Aorta (tissue), 5 donors: ENCODE measurements at places on chromosomes 16 and 17. TPM values are rescaled to one million over a fixed set of nuclear protein-coding genes. Genes with fewer than 3 reads are reported as not detected.

GRCh38 chr16:89442990-89443726, 47.2 kb downstream of the ANKRD11 start:
- peaks cover 6% of the 10 kb centered on the region for H3K4me1 ChIP-seq
- no peaks in the 10 kb centered on the region for H3K36me3 ChIP-seq
- peak overlapping the region; percentile 9 for H3K27ac ChIP-seq
- H3K4me3 ChIP-seq: no peak overlapping the region

GRCh38 chr17:14341866-14342265, 41.0 kb downstream of the HS3ST3B1 start:
- no peak overlapping the region for H3K27ac ChIP-seq
- no peak for DNase-seq
- no peaks in the 10 kb centered on the region for H3K4me1 ChIP-seq

DNA sequence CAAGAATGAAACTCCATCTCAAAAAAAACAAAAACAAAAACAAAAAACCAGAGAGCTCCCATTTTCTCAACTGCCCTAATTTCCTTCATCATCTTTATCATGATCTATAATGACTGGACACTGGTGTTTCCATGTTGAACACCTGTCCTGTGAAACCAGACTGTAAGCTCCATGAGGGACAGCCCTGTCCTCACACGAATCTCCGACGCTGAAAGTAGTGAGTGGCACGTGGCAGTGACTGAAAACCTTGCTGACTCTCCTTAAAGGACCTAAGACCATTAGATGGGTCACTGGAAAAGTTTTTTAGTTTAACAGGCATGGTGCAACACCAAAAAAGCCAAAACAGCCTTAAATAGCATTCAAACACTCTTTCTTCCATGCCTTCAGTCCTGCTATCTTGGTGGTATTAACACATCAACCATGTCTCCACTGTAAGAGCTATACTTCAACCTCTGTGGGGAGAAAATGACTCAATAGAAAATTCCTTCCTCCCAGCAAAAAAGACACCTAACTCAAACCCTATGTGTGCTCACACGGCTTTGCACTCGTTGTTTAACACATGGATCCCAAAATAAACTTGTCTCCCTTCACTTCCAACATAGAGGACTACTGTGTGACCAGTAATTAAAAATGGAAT, 8.3 kb downstream of the AXIN2 start:
- H3K36me3 ChIP-seq: no peaks in the 10 kb centered on the region
- H3K27me3 ChIP-seq: no peaks in the 10 kb centered on the region
- H3K4me3 ChIP-seq: no peak overlapping the region
- DNase-seq: no peak
- no peak overlapping the region for H3K27ac ChIP-seq

- peaks cover 8% of the 10 kb centered on the region for H3K36me3 ChIP-seq
- H3K27me3 ChIP-seq: no peaks in the 10 kb centered on the region
- no peak for DNase-seq
- peaks cover 7% of the 10 kb centered on the region for H3K4me1 ChIP-seq
- H3K27ac ChIP-seq: peak overlapping the region; percentile 43
- H3K4me3 ChIP-seq: no peak overlapping the region
Measured at GRCh38 chr17:38797828-38798227, 1.5 kb downstream of the PIP4K2B start.

- no peaks in the 10 kb centered on the region for H3K27me3 ChIP-seq
- peaks cover 3% of the 10 kb centered on the region for H3K36me3 ChIP-seq
- DNase-seq: peak; percentile 67
- no peak overlapping the region for H3K27ac ChIP-seq
- H3K4me3 ChIP-seq: no peak overlapping the region
- H3K4me1 ChIP-seq: no peaks in the 10 kb centered on the region
Measured at GRCh38 chr17:18319604-18320256, 4.6 kb downstream of the SMCR8 start.

DNA sequence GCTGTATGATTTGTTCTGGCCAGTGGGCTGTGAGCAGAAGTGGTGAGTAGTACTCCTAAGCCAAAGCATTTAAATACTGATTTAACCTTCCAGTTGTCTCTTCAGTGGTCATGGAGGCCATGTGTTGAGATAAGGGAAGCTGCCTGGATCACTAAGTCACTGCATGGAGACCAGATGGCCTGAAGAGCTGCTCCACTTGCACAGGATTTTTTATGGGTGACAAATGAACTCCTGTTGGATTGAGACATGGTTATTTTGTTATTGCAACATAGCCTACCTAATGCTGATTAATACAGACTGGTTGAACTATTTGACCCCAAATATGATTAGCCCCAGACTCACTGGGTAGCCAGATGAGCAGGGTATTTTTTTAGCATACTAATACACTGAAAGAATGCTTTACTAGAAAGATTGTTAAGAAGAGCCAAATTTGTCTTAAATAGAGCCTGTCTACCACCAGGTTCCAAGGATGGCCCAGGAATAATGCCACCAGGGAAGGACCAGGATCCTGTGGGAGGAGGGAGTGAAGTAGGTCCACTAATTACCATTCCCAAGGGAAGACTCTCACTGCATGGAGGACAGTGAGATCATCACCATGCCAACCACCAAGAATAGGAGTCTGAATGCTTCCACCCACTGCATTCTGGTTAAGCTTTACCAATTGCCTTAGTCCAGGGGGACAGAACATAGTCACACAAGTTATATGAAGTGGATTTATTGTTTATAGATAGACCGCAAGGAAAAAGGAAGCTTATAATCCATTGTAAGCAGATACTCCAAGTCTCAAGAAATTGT, 187.4 kb upstream of the IRX6 start:
- H3K27ac ChIP-seq: no peak overlapping the region
- DNase-seq: no peak
- no peak overlapping the region for H3K4me3 ChIP-seq
- no peaks in the 10 kb centered on the region for H3K27me3 ChIP-seq

DNA sequence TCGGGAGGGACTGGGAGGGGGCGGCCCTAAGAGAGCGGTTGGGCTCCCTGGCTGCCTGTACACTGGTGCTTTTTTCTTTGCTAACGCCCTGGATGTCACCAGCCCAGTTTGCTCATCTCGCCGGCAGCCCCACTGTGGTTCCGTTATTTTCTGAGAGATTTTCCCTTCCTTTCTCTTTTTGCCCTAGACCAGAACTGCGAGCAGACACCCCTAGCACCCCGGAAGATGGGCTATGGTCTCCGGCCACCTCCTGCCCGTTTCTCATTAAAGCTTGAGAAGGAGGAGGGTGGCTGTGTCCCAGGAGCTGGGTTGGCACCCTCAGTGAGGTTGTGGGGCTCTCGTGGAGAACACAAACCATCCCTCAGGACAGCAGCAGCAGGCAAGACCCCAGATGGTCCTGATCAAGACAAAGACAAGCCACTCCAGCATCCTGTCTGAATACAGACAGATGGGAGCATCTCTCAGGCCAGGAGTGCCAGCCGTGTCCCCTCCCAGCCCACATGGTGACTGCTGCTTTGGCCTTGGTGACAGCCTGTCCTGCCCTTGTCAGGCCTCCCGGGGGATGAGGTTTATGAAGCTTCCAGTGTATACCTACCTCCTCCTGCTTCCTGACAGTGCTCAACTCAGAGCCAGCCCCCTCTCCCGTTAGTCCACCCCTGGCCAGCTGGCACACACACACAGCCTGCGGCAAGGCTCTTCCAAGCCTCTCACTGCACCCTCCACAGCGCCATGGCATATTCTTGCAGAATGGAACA, 77.2 kb downstream of the KCNJ12 start:
- no peaks in the 10 kb centered on the region for H3K36me3 ChIP-seq
- DNase-seq: no peak
- H3K27me3 ChIP-seq: no peaks in the 10 kb centered on the region
- no peaks in the 10 kb centered on the region for H3K4me1 ChIP-seq

GRCh38 chr17:64431534-64431933, 17.4 kb upstream of the MILR1 start:
- no peak overlapping the region for H3K27ac ChIP-seq
- no peak for DNase-seq
- H3K36me3 ChIP-seq: no peaks in the 10 kb centered on the region

DNA sequence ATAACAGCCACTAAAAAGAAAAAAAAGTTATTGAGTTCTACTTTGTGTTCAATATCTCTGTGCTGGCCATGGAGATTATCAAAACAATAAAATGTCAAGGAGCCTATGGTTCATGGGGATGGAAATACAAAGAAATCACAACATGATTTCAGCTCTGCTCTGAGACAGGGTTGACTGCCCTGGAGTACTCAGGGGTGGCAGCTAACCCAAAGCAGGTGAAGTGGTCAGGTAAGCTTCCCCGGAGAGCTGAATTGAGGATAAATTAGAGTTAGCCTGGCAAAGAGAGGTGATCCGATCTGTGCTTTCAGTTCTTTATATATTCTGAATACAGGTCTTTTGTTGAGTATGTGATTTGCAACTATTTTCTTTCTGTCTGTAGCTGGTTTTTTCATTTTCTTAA, 119.3 kb upstream of the TMEM97 start:
- DNase-seq: no peak
- H3K4me3 ChIP-seq: no peak overlapping the region
- H3K4me1 ChIP-seq: no peaks in the 10 kb centered on the region
- H3K36me3 ChIP-seq: peaks cover 3% of the 10 kb centered on the region

- no peaks in the 10 kb centered on the region for H3K36me3 ChIP-seq
- no peaks in the 10 kb centered on the region for H3K27me3 ChIP-seq
- no peak overlapping the region for H3K27ac ChIP-seq
- H3K4me1 ChIP-seq: peaks cover 5% of the 10 kb centered on the region
Measured at GRCh38 chr17:15454346-15454745, 13.1 kb downstream of the CDRT4 start.

DNA sequence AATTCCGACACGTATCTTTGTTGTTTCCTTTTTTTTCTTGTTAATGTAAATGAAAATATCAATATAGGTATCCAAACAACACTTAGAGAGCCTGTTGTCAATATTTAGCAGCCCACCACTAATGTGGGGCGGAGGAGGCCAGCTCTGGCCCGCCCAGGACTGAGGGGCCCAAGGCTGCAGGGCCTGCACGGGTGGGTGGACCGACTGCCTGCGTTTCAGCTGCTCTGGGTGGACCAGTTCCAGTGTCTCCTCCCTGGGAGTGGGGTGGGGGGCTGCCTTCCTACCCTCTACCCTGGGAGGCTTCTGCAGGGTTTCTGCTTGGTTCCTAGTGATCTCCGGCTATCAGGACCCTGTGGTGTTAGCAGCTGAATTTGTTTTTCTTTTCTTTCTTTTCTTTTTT, 15.9 kb upstream of the ADGRG1 start:
- no peak overlapping the region for H3K27ac ChIP-seq
- no peaks in the 10 kb centered on the region for H3K27me3 ChIP-seq
- H3K36me3 ChIP-seq: no peaks in the 10 kb centered on the region
- H3K4me1 ChIP-seq: no peaks in the 10 kb centered on the region
- peak; percentile 30 for DNase-seq

- H3K4me3 ChIP-seq: no peak overlapping the region
- H3K27me3 ChIP-seq: no peaks in the 10 kb centered on the region
- no peak overlapping the region for H3K27ac ChIP-seq
- no peaks in the 10 kb centered on the region for H3K4me1 ChIP-seq
Measured at GRCh38 chr17:1467898-1468492, 12.0 kb upstream of the CRK start.

DNA sequence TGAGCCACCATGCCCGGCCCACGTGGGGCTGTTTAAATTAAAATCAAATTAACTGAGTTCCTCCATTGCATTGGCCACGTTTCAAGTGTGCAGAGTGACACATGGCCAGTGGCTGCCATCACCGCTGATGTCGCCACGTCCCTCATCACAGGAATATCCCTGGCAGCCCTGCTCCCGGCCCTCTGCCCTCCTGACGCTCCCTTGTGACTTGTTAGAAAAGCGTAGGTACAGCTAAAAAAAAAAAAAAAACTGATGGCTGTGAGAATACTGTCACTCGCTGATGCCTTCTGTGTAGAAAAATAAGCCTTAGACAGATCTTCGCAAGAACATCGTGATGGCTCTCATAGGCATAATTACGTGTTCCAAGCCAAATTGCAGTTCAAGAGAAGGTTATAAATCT, 21.7 kb downstream of the CARHSP1 start:
- H3K36me3 ChIP-seq: no peaks in the 10 kb centered on the region
- no peak overlapping the region for H3K4me3 ChIP-seq
- H3K27ac ChIP-seq: no peak overlapping the region
- H3K27me3 ChIP-seq: no peaks in the 10 kb centered on the region
- no peaks in the 10 kb centered on the region for H3K4me1 ChIP-seq

- no peak overlapping the region for H3K4me3 ChIP-seq
- no peaks in the 10 kb centered on the region for H3K36me3 ChIP-seq
- H3K4me1 ChIP-seq: peaks cover 1% of the 10 kb centered on the region
- DNase-seq: no peak
Measured at GRCh38 chr17:31299624-31300023, 2.6 kb upstream of the OMG start.

- H3K4me3 ChIP-seq: no peak overlapping the region
- no peaks in the 10 kb centered on the region for H3K4me1 ChIP-seq
- H3K36me3 ChIP-seq: no peaks in the 10 kb centered on the region
- no peak for DNase-seq
- H3K27me3 ChIP-seq: peaks cover 2% of the 10 kb centered on the region
- H3K27ac ChIP-seq: no peak overlapping the region
Measured at GRCh38 chr16:85888405-85889331, 10.3 kb upstream of the IRF8 start.

GRCh38 chr16:72357910-72358309, 186.0 kb upstream of the PMFBP1 start:
- DNase-seq: no peak
- no peaks in the 10 kb centered on the region for H3K36me3 ChIP-seq
- H3K4me3 ChIP-seq: no peak overlapping the region
- no peaks in the 10 kb centered on the region for H3K4me1 ChIP-seq

DNA sequence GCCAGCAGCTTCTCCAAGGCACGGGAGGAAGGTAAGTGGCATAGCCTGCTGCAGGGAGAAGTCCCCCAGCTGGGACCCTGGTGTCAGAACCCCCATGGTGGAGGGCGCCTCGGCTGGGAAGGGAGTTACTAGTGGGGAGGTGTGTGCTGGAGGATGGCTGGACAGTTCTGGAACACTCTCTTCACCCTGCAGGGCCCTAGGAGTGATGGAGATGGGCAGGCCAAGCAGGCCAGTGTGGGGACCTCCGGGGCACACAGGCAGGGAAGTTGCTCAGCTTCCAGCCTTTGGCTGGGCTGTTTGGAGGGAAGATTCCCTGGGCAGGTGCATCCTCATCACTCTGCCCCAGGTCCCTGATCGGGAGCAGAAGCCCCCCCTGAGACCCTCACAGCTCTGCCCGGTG, 696 bp downstream of the C17orf99 start:
- H3K4me3 ChIP-seq: no peak overlapping the region
- no peaks in the 10 kb centered on the region for H3K4me1 ChIP-seq
- no peaks in the 10 kb centered on the region for H3K36me3 ChIP-seq
- no peaks in the 10 kb centered on the region for H3K27me3 ChIP-seq

DNA sequence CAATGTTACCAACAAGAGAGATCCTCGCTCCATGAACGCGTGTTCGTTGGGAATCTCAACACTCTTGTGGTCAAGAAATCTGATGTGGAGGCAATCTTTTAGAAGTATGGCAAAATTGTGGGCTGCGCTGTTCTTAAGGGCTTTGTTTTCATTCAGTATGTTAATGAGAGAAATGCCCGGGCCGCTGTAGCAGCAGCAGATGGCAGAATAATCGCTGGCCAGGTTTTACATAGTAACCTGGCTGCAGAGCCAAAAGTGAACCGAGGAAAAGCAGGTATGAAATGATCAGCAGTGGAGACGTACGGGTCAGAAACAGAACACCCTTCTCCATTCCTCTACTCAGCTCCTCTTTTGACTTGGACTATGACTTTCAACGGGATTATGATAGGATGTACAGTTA, 13.3 kb downstream of the SOCS1 start:
- no peak for DNase-seq
- H3K4me1 ChIP-seq: no peaks in the 10 kb centered on the region
- H3K36me3 ChIP-seq: no peaks in the 10 kb centered on the region
- H3K4me3 ChIP-seq: no peak overlapping the region

ANKRD40CL gene
- polyA plus RNA-seq: 0.26 TPM

KRTAP4-2 gene
- polyA plus RNA-seq: not detected

TBC1D3B gene
- not detected for polyA plus RNA-seq

MLKL gene
- polyA plus RNA-seq: 10.9 TPM

VTN gene
- polyA plus RNA-seq: 4.3 TPM

STX4 gene
- polyA plus RNA-seq: 121 TPM

KRTAP1-1 gene
- polyA plus RNA-seq: not detected
